Left hindlimb (tissue), 1 donor: ENCODE measurements at places on chromosomes 5 and 9.
A peak's percentile ranks its signal among the peaks of the same experiment; 100 is the strongest.

- no peak for DNase-seq
Measured at GRCh38 chr5:122054266-122054665, 23.8 kb downstream of the LOX start.

- DNase-seq: no peak
Measured at GRCh38 chr5:10499776-10500175, 58.1 kb downstream of the ROPN1L start.

GRCh38 chr5:39009280-39009679 is 64.9 kb downstream of the RICTOR start:
- DNase-seq: no peak

DNA sequence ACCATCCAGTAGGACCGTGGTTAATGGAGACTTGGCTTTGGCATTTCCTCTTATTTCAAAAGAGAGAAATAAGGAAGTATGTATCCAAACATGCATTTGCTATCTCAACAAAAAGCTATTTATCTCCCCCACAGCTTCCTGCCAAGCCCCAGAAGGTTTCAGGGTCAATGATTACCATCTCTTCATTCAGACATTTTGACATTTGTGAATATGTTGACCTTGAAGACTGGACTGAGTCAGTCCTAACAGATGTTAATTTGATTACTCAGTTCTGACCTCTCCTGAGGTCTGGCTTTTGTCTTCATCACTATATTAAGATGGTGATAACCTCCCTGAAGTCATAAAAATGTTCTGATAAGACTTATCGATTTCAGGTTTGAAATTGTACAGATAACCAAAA is 479.4 kb downstream of the AGTPBP1 start:
- DNase-seq: no peak

GRCh38 chr9:29289365-29289764 is 1716.1 kb upstream of the C9orf72 start:
- no peak for DNase-seq

- DNase-seq: no peak
Measured at GRCh38 chr9:101366038-101366756, 18.6 kb downstream of the BAAT start.

GRCh38 chr5:9547122-9547947 is 1.5 kb upstream of the SEMA5A start:
- DNase-seq: peak; percentile 81

GRCh38 chr9:100498592-100498991 is 25.6 kb downstream of the TMEFF1 start:
- no peak for DNase-seq

GRCh38 chr9:88106492-88106891 is 31.8 kb downstream of the SPATA31C2 start:
- DNase-seq: no peak

DNA sequence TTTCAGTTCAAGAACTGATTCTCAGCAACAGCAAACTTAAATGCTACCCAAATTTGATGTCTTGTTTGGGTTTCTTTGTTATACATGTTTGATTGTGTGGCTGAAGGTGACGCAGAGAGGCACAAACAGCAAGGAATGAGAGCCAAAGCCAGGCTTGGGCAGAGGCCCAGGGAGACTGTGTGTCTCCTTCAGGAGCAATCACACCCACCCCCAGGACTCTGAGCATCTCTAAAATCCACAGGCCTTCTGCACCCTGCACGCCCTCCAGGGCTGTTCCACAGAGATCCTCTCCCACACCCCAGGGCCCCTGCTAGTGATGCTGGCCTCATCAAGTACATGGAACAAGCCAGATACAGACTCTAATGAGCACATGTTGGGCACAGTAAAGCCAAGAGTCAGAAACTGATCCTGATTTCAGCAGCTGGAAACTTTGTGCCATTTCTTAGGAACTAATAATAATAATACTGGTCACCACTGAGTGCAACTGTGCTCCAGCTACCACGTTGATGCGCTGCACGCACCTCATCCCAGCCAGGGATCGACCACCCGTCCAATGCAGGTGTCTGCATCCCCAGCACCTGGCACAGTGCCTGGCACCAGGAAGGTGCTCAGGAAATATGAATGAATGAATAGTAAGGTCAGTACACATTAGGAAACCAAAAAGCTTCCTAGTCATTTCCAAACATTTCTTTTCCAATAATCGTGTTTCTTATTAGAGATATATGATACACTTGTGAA is 54.6 kb upstream of the TCF7 start:
- DNase-seq: no peak

GRCh38 chr5:175638305-175638704 is 19.6 kb upstream of the HRH2 start:
- no peak for DNase-seq

GRCh38 chr5:161513942-161514341 is 32.6 kb downstream of the GABRB2 start:
- peak; percentile 41 for DNase-seq

DNA sequence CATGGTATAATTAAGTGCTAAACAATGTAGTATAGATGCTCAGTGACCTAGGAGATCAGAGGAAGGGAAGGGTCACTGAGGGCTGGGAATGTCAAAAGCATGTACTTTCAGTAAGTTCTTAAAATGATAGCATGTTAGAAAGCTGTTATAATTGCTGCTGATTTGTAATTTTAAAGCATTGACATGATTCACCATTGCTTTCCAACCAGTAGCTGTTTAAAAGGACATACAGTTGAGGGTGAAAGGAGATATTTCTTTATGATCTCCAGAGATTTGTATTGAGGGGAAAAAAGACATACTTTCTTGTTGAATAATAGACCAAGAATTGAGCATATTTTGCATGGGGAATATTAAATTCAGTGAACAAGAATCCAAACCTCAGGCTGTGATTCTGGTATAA is 1.2 kb upstream of the SLC1A3 start:
- DNase-seq: no peak

- no peak for DNase-seq
Measured at GRCh38 chr5:151053796-151054462, 26.9 kb downstream of the TNIP1 start.

- DNase-seq: no peak
Measured at GRCh38 chr5:141915881-141916336, 7.8 kb upstream of the DELE1 start.
